ENCODE measurements at places on chromosomes 5 and 9.

DNA sequence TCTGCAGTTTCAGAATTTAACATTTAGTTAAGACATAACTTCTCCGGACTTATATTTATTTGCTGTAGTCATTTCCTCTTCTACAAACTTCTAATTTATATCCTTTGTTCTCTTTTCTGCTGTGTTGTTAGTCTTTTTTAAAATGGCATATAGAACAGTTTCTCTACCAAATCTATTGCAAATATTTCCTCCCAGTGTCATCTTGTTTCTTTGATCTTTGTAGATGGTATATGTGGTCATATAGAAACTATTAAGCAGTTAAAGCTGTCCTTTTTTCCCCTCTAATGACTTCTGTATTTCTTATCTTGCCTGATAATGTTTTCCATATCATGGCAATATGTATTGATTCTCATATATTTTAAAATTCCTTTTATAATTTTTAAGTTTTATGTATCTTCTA, 264.5 kb downstream of the MCTP1 start:
- DNase-seq = no peak

DNA sequence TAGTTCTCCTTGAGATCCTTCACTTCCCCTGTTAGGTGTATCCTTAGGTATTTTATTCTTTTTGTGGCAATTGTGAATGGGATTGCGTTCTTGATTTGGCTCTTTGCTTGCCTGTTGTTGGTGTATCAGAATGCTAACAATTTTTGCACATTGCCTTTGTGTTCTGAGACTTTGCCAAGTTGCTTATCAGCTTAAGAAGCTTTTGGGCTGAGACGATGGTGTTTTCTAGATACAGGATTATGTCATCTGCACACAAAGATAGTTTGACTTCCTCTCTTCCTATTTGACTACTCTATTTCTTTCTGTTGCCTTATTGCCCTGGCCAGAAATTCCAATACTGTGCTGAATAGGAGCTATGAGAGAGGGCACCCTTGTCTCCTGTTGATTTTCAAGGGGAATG, 609.4 kb upstream of the COX7C start:
- no peak for DNase-seq

DNA sequence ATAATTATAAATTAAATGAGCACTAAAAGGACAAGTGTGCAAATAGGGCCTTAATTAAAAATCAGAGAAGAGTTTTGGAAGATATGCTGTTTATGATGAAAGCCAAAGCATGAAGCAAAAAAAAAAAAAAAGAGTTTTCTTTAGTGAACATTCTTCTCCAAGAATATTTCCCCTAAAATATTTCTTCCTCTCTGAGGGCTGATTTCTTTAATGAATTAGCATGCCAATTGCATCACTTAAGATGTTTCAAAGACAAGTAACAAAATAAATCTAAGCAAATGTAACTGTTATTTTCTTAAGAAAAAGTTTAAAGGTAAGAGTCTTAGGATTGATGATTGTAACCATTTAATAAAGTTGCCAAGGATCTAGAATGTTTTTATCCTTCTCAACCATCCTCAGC, 81.6 kb upstream of the MPDZ start:
- DNase-seq = no peak

GRCh38 chr9:76626141-76626540, 138.1 kb upstream of the PCA3 start:
- no peak for DNase-seq

DNA sequence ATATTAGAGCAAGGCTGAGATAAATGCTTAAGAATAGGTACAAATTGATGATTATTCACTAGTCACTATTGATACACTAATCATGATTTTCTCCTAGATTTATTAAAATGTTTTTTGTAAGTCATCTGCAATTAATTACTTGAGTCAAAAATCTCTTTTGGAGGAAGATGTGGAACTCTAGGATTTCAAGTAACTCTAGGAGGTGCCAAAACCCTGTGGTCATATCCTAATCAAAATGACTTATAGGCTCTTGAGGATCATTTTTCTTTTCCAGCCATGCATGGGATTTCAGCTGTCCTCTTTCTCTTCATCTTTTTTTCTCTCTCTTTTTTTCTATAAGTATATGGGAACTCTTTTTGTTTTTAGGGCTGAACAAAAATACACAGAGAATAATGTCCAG, 141.8 kb upstream of the CD180 start:
- DNase-seq = no peak

- DNase-seq = no peak
These were observed 133.4 kb upstream of the SLC30A5 start for GRCh38 chr5:68960456-68960855.

DNA sequence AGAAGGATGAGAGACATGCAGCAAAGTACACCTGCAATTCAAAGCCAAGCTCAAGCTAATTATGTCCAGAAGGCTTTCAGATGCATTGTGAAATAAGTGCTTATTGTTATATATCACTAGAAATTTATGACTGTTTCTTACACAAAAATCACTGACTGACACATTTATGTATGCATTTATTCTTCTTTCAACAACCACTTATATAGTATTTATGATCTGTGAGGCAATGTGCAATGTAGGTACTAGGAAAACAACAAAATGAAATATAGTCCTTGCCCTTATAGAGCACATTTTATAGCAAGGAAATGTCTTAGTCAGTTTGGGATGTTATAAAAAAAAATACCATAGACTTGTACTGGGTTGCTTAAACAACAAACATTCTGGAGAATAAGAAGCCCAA, 167.6 kb downstream of the YIPF5 start:
- no peak for DNase-seq

- no peak for DNase-seq
These were observed 40.2 kb downstream of the MED10 start for GRCh38 chr5:6338135-6338534.

DNA sequence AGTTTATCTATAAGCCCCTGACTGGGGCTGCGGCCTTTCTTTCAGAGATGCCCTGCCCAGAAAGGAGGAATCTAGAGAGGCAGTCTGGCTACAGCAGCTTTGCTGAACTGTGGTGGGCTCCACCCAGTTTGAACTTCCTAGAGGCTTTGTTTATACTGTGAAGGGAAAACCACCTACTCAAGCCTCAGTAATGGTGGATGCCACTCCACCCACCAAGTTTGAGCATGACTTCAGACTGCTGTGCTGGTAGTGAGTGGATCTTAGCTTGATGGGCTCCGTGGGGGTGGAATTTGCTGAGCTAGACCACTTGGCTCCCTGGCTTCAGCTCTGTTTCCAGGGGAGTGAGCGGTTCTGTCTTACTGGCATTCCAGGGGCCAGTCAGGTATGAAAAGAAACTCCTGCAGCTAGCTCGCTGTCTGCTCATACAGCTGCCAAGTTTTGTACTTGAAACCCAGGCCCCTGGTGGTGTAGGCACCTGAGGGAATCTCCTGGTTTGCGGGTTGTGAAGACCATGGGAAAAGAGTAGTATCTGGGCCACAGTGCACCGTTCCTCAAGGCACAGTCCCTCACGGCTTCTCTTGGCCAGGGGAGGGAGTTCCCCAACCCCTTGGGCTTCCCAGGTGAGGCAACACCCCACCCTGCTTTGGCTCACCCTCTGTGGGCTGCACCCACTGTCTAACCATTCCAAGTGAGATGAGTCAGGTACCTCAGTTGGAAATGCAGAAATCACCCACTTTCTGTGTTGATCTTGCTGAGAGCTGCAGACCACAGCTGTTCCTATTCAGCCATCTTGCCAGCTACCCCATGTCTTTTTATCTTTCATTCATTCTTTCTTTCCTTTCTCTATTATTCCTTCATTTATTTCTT, 211.8 kb upstream of the C9orf72 start:
- DNase-seq = no peak

DNA sequence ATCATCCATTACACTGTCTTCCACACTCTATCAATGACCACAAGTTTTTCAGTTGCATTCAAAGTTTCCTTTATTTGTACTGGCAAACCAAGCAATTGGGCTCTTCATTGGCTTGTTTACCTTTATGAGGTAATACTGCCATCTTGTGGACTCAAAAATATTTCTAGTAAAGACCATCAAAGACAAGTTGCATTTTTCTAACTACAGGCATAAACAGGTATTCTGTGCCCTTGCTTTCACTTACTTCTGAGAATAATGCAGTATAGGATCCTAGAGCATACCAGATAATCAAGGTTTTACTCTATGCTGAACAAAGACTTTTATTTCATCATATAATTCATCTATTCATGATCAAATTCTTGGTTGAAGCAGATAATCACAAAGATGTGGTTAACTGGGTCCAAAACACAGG, 173.7 kb upstream of the POU5F2 start:
- peak; percentile 65 for DNase-seq

GRCh38 chr9:87875831-87876545, 6.7 kb upstream of the SPATA31E1 start:
- no peak for DNase-seq

DNA sequence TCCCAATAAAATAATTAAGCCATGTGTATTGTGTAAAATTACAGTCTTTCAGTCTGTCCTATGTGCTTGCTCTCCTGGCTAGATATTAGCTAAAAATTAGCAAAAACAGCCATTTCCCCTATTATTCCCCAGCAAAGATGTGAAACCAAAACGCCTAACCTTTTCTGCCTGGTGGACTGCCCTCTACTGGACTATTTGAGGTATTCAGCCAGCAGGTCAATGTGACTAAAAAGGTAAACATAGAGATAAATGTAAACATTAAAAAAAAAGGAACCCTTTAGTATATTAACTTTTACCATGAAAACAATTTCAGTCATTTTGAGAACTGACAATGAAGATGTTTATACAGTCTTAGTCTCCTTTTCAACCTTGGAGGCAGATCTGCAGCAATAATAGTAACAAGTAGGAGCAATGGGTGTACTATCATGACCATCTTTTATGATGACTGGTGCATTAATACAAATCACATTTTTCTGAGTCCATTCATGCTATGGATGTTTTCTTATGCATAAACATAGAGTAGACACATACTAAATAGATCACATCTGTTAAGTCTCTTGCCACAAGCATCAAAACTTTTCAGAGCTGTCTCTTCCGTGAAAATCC, 10.1 kb downstream of the ATG12 start:
- DNase-seq = peak; percentile 67

DNA sequence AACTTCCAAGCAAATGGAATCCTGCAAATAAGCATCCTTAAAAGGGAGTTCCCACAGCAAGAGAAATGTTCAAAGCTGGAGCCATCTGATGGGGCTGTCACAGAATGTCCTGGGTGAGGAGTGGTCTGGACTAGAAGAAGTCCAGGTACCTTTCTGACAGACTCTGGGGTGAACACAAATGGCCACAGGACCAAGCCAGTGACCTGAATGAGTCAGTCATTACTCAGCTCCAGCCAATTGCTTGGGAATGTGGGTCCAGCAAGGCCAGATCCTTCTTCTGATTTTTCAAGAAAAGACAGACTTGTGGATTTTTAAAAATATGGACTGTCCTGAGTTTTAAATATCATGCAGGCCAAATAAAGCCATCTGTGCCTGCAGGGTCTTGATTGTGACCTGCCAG, 30.1 kb downstream of the GALNT10 start:
- DNase-seq = no peak

DNA sequence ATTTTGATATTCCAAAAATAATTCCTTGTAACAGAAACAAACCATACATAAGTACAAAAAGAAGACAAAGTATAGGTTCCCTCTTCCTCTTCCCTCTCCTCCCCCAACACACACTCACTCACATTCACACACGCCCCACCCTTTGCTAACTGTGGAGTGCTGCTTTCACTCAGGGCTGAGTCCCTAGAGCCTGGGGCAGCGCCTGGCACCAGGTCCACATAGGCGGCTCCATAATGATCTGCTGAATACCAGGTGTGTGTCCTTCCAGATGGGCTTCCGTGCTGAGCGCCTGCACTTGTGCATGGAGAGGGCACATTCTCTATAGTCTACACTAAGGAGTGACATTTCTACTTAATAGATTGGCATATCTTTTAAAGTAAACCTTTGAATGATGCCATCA, 3.7 kb downstream of the SEMA4D start:
- DNase-seq = peak; percentile 52

GRCh38 chr9:6226696-6227095, 11.1 kb downstream of the IL33 start:
- no peak for DNase-seq

- DNase-seq = no peak
These were observed 48.2 kb downstream of the ADAMTS12 start for GRCh38 chr5:33843579-33843978.

GRCh38 chr5:84274585-84275468, 109.9 kb downstream of the EDIL3 start:
- DNase-seq = peak; percentile 54

GRCh38 chr5:75843319-75843718, 126.1 kb upstream of the POC5 start:
- DNase-seq = no peak

GRCh38 chr5:129367883-129368282, 92.2 kb upstream of the ADAMTS19 start:
- DNase-seq = no peak

DNA sequence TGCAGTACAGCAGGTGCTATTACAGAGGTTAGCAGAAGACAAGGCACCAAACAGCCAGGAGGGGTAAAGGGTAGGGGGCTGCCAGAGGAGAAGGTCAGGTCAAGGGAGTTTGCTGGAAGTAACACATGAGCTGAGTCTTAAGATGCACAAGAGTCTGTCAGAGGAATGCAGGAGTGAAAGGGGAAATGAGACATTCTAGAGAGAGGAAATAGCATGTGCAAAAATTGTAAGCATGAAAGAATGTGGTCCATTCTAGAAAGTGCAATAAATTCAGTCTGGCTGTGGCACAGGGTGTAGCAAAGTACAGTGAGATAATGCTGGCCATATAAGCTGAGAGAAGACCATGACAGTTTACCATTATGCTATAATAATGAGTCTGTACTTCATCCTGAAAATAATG, 6.6 kb downstream of the GOLGA1 start:
- no peak for DNase-seq

DNA sequence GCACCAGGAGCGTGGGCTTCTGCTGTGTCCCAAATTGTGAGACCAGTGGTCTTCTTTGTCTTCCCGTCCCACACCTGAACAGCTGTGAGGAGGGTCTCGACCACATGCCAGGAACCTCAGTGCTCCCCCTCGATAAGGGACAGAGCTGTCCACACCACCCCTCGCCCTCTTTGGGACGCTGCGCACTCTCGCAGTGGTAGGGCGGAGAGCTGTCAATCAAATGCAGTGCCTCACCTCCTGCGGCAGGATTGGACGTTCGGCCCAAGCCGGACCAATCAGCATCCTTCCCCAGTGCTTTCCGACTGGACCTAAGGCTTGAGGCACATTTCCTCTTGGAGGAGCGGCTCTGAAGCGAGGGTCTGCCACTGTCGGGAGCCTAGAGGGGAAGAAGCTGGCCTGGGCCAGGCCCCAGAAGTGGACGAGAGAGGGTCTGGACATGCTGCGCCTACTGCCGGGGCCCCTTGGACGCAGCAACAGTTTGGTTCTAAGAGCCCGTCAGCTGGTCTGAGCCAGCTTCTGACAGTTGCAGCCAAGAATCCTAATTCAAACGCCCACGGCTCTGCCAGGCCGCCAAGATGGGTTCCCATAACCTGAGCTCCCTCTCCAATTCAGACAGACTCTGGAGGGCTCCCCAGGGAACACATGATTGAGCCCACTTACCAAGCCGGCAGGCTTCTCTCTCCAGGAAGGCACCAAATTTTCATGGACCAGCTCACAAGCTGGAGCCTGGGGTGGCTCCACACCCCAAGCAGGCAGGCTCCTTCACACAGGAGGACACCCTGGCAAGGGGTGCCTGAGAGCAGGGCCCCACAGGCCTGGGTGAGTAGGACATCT, 28.1 kb upstream of the ADAMTS2 start:
- no peak for DNase-seq

All from HT-29 (cell line).